ENCODE measurements at places on chromosomes 12 and 14.

GRCh38 chr14:22794551-22794951 lies 20.7 kb downstream of the SLC7A7 start:
- DNase-seq, result no peak

DNA sequence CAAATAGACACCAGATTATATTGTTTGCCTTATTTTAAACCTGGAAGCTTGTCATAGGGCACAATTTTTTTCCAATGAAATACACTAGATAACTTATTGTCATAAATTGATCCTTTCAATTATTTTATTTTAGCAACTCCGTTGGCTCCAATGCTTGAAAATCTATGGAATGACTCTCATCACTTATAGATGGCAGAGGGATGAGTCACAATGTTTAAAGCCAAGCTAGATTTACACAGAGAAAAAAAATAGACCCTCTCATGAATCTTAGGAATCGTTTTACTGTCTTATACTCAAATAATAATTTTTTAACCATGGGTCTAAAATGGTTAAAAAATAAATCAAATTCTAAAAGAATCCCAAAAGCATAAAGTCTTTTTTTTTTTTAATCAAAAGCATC lies 1276.6 kb upstream of the FLRT2 start:
- no peak for DNase-seq

- no peak for DNase-seq
These were observed 17.3 kb upstream of the TMPRSS12 start for GRCh38 chr12:50825372-50825838.

DNA sequence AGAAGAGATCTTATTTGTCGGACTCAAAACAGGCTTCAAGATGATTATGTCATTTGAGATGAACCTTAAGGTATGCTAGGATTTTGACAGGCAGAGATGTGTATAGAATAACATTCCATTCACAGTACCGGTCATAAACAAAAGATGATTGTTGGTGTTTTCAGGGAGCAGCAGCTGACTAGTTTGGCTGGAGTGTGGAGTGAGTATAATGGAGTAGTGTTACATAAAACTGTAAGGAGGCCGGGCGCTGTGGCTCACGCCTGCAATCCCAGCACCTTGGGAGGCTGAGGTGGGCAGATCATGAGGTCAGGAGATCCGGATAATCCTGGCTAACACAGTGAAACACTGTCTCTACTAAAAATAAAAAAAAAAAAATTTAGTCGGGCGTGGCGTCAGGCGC lies 23.9 kb downstream of the SERPINA10 start:
- no peak for DNase-seq

GRCh38 chr12:21248679-21249078 lies 86.0 kb downstream of the SLCO1A2 start:
- DNase-seq, result no peak

DNA sequence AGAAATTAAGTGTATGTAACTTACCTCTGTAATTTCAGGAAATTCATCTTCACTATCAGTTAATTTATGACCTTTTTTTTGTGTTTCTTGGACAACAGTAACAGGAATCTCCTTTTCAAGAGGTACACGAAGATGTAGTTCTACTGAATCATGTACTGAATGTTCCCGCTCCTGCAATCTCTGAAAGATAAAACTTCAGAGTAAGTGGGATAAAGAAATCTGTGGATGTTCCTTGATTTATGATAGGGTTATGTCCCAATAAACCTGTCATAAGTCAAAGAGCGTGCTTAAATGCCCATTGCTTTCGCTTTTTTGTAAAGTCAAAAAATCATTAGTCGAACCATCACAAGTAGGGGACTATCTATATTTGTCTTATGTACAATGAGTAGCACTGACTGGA lies 40.8 kb downstream of the SENP1 start:
- DNase-seq, result no peak

DNA sequence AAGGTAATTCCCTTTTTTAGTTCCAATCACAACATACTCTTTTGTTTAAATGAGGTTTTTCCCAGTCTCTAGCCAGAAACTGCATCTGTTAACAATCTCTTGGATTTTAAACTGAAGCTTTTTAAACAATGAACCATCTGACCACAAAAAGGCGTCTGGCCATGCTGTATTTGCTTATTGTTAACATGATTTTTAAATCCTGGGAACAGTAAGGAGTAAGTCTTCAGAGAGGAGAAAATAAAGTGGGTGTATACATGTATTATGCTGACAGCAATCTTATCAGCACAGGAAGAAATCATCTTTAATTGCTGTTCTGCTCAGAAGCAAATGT lies 106.2 kb downstream of the DAAM1 start:
- DNase-seq, result no peak

DNA sequence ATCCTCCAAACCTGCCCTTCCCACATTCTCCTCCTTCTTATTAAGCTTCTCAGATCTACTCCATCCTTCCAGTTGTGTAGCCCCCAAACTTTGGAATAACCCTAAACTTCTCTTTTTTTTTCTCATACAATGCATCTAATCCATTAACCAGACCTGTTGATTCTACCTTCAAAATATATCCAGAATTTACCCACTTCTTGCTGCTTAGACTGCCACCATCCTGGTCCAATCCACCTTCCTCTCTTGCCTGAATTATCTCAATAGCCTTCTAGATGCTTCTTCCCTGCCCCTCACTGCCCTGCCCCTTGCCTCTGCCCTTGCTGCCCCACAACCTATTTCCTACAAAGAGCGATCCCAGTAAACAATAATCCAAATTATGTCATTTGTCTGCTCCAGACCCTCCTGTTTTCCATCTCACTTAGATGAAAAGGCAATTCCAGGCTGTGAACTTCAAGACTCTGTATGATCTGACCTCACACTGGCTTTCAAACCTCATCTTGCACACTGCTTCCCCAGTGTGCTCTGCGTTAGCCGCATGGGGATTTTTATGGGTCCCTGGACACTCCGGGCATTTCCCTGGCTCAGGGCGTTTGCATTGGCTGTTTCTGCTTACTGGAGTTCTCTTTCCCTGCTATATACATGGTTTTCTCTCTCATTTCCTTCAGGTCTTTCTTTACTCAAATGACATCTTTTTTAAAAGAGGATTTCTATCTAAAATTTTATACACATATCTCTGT lies 42.6 kb upstream of the HIF1A start:
- DNase-seq, result no peak

DNA sequence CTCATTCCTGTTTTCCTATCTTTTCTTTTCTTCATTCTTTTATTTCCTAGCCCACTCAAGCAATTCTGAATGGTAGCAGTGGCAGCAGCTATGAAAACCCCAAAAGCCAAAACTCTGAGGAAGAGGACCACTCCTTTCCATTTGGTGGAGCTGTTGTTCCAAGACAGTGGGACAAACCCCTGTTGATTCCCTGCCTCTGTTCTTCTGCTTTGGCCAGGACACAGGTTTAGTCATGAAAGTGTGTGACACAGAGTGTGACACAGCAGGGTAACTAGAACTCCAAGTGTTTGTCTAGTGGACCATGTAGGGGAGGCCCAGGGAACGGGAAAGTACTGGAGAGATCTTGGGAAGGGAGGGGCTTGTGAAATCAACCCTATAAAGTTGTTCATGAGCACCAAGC lies 71.1 kb downstream of the PTCSC3 start:
- DNase-seq, result no peak

- no peak for DNase-seq
These were observed 64.2 kb downstream of the SPRING1 start for GRCh38 chr12:116673681-116674111.

- DNase-seq, result no peak
These were observed 360.4 kb upstream of the FOXG1 start for GRCh38 chr14:28406196-28406595.
